Cardiac muscle cell (in vitro differentiated cells and primary cell): ENCODE measurements at places on chromosomes 7 and 10. TPM values are rescaled to one million over a fixed set of nuclear protein-coding genes. Genes with fewer than 3 reads are reported as not detected.

The OPN4 gene
- total RNA-seq: 0.18 TPM in 1 of 2 replicates, not detected in the other

The GGCT gene
- 41.9 and 49.8 TPM in 2 replicates for total RNA-seq

The CARD11 gene
- 0.07 and 0.15 TPM in 2 replicates for total RNA-seq

The ARHGAP22 gene
- 3.2 and 4.9 TPM in 2 replicates for total RNA-seq

GRCh38 chr7:155324012-155324917 lies 26.6 kb downstream of the INSIG1 start:
- no peak overlapping the region for H3K27ac ChIP-seq
- no peaks in the 10 kb centered on the region for H3K36me3 ChIP-seq
- no peaks in the 10 kb centered on the region for H3K4me1 ChIP-seq
- H3K4me3 ChIP-seq: no peak overlapping the region
- H3K27me3 ChIP-seq: peaks cover 3% of the 10 kb centered on the region

DNA sequence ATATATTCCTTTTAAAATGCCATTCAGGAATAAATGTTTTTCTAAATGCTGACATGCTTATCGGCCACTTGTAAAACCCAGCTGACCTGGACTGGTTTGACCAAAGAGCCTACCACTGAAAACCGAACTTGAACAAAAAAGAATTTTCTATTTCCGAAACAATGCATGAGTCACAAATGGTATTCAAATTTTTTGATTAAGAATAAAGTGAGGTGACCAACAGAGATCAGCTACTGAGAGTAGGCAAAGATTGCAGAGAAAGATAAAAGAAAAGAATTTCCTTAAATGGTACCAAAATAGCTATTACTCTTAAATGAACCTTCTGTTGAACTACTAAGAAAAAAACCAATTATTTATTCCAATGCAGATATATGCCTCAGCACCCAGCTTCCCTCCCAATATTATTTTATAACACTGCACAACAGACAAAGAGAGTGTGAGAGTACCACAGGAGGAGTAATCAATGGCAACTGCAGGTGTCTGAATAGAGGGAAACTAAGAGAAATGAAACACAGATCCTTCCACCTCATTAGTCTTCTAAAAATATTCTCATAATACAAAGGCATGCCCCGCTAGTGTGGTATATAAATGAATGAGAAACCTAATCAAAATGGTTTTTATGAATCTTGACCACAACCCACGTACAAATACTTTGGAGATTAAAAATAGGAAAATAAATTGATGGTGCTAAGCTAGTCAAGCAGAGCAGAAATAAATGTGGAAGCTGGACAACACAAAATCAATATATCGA lies 20.1 kb downstream of the OSBPL3 start:
- no peaks in the 10 kb centered on the region for H3K36me3 ChIP-seq
- no peak overlapping the region for H3K4me3 ChIP-seq
- no peak overlapping the region for H3K27ac ChIP-seq
- no peaks in the 10 kb centered on the region for H3K27me3 ChIP-seq
- no peak for DNase-seq
- H3K4me1 ChIP-seq: no peaks in the 10 kb centered on the region

DNA sequence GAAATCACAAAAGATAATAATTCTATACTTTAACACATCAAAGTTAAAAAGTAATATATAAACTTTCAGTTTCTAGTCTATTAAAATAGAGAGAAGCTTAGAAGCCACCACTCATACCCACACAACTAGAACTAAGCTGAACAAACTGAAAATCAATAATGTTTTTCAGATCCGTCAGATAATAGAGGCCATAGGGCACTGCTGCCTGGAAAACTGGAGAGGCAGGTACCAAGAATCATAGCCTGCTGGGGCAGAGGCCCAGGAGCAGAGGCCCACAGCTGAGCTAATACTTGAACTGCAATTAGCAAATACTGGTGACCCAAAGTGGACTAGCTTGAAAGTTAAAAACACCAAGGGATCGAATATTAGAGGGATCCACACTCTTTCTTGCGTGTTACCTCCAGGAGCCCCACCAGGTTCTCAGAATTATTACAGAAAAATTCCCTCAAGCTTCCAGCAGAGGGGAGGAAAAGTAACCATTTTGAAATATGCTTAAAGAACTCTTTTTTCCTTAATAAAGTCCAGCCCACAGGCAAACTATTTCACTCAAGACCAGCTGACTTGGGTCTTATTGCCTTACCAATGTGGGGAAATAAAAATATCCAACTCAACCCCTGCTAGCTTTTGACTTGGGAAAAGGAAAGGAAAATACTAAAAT lies 774.1 kb upstream of the IGFBP3 start:
- no peaks in the 10 kb centered on the region for H3K36me3 ChIP-seq
- no peaks in the 10 kb centered on the region for H3K4me1 ChIP-seq
- H3K27ac ChIP-seq: no peak overlapping the region

- H3K36me3 ChIP-seq: no peaks in the 10 kb centered on the region
Observed at GRCh38 chr10:132888898-132889490, 53.4 kb downstream of the CFAP46 start.
